ENCODE measurements at places on chromosomes 1 and 21. TPM values are rescaled to one million over a fixed set of nuclear protein-coding genes. Genes with fewer than 3 reads are reported as not detected.

The KRTAP21-2 gene
- total RNA-seq = not detected

The NID1 gene
- 9.3 TPM for total RNA-seq

The MATN1 gene
- not detected for total RNA-seq

The SLAMF6 gene
- total RNA-seq = not detected

The PKLR gene
- total RNA-seq = not detected
